Activated CD4-positive, alpha-beta T cell treated with anti-CD3 and anti-CD28 coated beads, Interleukin-2, amount 50 U/mL, for 24 hours (primary cell): ENCODE measurements at places on chromosomes 7 and 10.

- no peak for DNase-seq
Observed at GRCh38 chr10:299512-299911, 164.3 kb downstream of the ZMYND11 start.

DNA sequence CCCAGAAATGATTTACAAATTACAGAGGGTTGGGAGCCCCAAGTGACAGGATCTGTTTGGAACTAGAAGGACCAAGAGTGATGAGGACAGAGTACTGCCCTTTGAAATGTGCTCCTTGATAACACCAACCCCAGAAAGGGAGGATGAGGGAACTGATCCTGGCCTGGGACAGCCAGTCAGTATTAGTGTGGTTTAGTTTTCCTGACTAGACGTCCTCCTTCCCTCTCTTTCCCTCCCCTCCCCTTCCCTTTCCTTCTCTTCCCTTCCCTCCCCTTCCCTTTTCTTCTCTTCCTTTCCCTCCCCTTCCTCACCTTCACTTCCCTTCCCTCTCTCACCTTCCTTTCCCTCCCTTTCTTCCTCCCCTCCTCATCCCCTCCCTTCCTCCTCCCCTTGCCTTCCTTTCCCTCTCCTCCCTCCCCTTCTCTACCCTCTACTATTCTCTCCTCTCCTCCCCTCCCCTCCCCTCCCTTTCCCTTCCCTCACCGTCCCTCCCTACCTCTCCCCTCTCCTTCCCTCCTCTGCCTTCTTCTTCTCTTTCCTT, 31.0 kb upstream of the BICC1 start:
- no peak for DNase-seq

- no peak for DNase-seq
Observed at GRCh38 chr7:75584354-75584753, 92.2 kb downstream of the SPDYE5 start.

DNA sequence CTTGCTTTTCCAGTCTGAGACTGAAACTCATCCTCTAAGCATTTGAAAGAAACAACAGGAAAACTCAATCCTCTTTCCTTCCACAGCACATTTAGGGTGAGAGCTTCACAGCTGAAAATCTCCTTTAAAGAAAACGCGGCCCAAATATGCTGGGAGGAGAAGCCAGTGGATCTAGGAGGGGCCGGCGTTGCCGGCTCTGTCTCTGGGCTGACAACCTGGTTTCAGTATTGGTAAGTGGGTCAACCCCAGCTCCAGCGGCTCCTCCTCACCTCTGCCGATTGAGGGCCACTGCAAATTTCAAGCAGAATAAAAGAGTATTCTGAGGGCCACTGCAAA, 75.3 kb upstream of the CPXM2 start:
- no peak for DNase-seq
